CD8-positive, alpha-beta T cell (primary cell): ENCODE measurements at places on chromosomes 2 and 18.

GRCh38 chr2:101854877-101855276 is 136.9 kb upstream of the IL1R2 start:
- DNase-seq, result no peak

GRCh38 chr2:178005756-178006155 is 66.8 kb downstream of the PDE11A start:
- DNase-seq, result no peak

- DNase-seq, result no peak
Observed at GRCh38 chr2:48043131-48043700, 136.9 kb upstream of the FBXO11 start.

DNA sequence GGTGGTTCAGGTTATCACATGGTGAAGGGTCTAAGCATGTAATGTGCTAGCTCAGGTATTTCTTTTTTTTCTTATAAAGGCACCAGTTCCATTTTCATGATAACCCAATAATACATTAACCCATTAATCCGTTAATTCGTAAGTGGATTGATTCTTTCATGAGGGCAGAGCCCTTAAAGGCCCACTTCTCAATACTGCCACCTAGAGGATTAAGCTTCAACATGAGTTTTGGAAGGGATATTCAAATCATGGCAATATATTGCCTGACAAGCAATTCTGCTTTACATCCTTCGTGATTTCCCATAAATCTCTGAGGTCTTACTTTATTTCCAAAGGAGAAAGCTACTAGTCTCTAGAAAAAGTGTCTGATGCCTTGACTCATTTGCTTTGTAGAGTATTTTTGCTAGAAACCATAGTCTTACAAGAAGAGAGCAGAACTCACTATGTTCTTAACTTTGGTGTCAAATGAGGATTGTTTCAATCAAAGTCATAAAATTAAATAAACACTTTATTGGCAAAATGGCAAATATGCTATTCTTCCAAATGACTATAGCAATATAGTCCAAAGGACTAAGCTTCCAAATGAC is 271.3 kb downstream of the KCNS3 start:
- DNase-seq, result no peak

- no peak for DNase-seq
Observed at GRCh38 chr2:86366651-86367498, 29.4 kb upstream of the REEP1 start.

- DNase-seq, result no peak
Observed at GRCh38 chr18:7607540-7608173, 40.5 kb downstream of the PTPRM start.

- no peak for DNase-seq
Observed at GRCh38 chr2:205617905-205618304, 64.4 kb upstream of the NRP2 start.
